ENCODE measurements at places on chromosomes 6 and 20. TPM values are rescaled to one million over a fixed set of nuclear protein-coding genes. Genes with fewer than 3 reads are reported as not detected.

Gene LATS1
- 9.5 TPM for total RNA-seq

Gene PNLDC1
- not detected for total RNA-seq

DNA sequence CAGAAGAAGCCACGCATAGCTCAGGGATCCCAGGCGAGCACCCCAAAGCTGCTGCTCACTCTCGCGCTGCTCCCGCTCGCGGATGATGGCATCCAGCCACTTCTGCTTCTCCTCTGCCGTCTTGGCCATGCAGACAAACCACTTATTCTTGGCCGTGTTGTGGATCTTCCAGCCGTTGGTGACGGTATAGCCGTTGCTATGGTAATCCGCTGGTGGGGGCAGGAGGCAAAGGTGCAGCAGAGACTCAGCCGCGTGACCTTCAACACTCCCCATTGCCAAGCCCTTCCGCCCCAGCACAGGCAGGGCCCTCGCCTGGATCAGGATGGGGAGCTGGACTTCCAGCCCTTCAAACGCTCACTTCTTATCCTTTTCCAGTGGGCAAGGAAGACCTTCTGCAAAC, 136.9 kb downstream of the PREX1 start:
- H3K27ac ChIP-seq = no peak overlapping the region
- no peaks in the 10 kb centered on the region for H3K4me1 ChIP-seq
- no peak for DNase-seq
- no peaks in the 10 kb centered on the region for H3K36me3 ChIP-seq

DNA sequence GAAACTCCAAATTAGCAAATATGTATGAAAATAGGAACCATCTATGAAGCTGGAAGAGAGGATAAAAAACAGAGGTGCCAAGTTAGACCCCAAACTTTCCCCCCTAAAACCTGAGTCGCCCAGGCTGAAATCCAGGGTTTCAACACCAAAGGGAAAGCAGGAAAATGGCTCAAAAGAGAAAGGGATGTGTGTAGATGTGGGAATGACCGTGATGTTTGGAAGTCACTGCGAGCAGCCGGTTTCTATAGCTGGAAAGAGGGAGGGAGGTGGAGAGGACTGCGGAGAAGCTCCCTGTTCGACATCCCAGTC, 4.5 kb downstream of the RING1 start:
- H3K4me3 ChIP-seq = peak overlapping the region; percentile 20
- H3K4me1 ChIP-seq = no peaks in the 10 kb centered on the region
- DNase-seq = no peak
- no peak overlapping the region for H3K27ac ChIP-seq
- no peaks in the 10 kb centered on the region for H3K36me3 ChIP-seq
- H3K27me3 ChIP-seq = no peaks in the 10 kb centered on the region

Data from right lobe of liver (tissue), 6 donors.